ENCODE measurements at places on chromosomes 13 and 19. TPM values are rescaled to one million over a fixed set of nuclear protein-coding genes. Genes with fewer than 3 reads are reported as not detected.
A peak's percentile ranks its signal among the peaks of the same experiment; 100 is the strongest.

- no peak for DNase-seq
These were observed 216.3 kb upstream of the ZNF507 start for GRCh38 chr19:32129141-32129540.

The CPB2 gene
- not detected for polyA plus RNA-seq

GRCh38 chr13:39825886-39826285 lies 170.4 kb downstream of the COG6 start:
- DNase-seq: no peak

DNA sequence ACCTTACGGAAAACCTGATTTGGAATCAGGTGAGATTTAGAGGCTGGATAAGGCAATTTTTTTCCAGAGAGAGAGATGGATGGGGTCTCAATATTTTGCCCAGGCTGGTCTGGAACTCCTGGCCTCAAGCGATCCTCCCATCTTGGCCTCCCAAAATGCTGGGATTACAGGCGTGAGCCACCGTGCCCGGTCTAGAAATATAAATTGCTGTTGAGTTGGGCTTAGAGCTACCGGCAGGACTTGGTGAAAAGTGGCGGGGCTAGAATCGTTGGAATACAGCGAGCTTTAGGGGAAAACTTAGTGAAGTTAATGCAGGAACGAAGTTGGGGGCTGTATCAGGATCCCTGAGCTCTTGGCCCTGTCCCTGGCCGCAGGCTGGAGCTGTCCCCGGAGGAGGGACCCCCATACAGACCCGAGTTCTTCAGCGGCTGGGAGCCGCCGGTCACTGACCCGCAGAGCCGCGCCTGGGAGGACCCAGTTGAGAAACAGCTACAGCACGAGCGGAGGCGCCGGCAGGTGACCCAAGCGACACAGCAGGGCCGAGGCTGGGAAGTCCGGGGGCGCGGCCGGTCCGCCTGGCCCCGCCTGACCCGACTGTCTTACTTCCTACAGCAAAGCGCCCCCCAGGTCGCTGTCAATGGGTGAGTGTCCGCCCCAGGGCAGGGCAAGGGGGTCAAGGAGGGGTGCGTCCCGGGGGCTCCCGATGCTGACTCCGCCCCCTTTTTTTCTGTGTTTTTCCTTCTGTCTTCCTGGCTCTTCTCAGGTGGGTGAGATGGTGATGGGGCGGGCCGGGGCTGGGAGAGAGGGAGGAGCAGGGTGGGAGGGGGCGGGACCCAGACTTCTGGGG lies 7.6 kb downstream of the EPS8L1 start:
- DNase-seq: no peak

GRCh38 chr13:109496216-109496615 lies 290.2 kb downstream of the IRS2 start:
- no peak for DNase-seq

DNA sequence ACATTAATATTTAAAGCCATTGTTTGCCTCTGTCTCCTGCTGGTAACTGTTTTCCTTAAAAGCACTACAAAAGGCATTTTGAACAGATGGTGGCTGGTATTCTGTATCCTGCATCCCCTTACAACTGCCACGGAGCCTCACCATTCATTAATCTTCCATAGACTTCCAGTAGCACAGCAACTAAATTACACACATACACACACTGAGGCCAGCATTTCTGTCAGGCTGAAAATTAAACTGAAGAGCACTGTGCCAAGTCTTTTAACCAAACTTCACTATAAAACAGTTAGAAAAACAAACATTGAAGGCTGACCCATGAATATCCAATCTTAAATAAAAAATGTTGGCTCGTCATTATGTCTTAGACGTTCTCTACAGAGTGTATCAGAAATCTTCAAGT lies 697.8 kb downstream of the DACH1 start:
- no peak for DNase-seq

The ARGLU1 gene
- polyA plus RNA-seq: 67.6 TPM

DNA sequence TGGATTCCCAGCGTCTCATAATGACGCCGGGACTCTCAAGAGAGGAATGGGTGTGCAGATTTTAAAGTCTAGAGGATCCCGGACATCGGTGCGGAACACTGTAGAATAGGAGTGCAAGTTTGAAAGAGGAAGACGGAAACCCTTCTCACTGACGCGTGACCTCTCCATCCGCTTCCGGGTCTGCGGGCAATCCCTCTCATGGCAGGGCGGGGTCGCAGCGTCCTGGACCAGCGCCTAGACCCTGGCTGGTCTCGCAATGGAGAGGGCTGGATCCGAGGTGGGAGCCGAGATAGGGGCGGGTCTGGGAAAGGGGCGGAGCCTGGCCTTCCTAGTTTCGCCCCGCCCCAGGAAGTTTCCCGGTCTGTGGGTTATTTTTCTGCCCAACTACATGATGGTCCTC lies 4.6 kb upstream of the ZNF845 start:
- DNase-seq: peak; percentile 74

The WDR87 gene
- polyA plus RNA-seq: 22.0 TPM

- DNase-seq: no peak
These were observed at the start of gene TRAPPC6A for GRCh38 chr19:45177817-45178261. Gene TRAPPC6A, minus strand, starts transcription at chr19:45178237. Its CDS starts 19 bp downstream, at chr19:45178218.

DNA sequence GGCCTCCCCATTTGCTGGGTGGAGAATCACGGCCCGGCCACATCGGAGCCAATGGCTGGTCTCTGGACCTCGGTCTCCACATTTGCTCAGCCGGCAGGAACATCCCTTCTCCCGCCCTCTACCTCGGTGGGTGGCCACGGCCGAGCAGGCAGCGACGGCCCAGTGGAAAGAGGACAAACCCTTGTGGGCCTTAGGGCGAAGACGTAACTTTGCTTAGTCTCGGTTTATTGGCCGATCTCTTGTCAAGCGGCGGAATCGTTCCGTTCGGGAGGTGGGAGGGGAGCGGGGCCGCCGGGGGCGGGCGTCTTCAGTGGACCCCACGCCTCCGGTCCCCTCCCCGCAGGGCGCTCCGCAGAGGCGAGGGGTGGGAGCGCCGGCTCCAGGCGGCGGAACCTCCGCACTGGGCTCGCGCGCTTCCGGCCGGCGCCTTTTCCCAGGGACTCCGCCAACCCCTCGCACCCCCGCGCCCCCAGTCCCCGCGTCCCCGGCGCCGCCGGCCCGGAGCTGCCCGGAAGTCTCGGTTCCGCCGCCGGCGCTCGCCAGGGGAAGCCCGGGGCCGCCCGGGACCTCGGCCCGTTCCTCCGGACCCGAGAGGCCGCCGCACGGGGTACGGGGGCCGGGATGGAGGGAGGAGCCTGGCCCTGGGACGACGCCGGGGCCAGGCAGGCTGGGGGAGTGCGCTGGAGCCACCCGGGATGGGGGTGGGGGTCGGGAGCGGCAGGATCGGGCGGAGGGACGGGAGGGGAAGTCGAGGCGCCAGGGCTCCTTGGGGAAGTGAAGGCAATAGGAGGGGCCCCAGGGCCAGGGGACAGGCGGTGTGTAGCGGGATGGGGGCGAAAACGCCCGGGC lies at the start of gene ZNF580:
TSS of gene ZNF580 (plus strand) at position 426 of the 849 bp plus-strand sequence. CDS start 1,507 bp downstream, outside the sequence.
- DNase-seq: peak; percentile 61

The SIGLEC14 gene
- 1.5 TPM for polyA plus RNA-seq

GRCh38 chr19:55579766-55580621 lies 654 bp downstream of the ZNF579 start:
- DNase-seq: no peak

DNA sequence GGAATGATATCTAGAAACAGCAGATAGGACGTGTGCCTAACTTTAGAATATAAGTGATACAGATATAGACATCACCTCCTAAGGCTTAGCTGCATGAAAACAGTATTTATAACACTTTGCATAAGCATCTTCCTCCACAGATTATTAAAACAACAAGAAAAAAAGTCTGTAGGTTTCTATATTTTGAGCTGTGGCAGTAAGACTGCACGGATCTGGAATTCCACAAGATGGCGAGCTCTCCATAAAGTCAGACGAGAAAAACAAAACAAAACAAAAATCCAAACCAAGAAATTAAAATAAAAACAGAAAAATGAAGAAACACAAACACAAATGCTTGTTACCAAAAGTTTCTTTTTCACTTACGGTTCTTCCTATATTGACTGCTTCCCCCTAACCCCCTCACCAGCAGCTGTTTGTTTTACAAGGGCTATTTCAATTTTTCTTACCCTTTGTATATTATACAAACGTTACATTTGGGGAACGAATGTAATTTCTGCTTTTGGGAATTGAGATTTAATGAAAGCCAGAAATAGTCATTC lies 285.8 kb downstream of the MYO16 start:
- peak; percentile 42 for DNase-seq

GRCh38 chr19:9971166-9971897 lies 35.0 kb upstream of the OLFM2 start:
- no peak for DNase-seq

The COX6B1 gene
- polyA plus RNA-seq: 322 TPM

- DNase-seq: peak; percentile 38
These were observed 263.2 kb upstream of the SPRY2 start for GRCh38 chr13:80604098-80604497.

DNA sequence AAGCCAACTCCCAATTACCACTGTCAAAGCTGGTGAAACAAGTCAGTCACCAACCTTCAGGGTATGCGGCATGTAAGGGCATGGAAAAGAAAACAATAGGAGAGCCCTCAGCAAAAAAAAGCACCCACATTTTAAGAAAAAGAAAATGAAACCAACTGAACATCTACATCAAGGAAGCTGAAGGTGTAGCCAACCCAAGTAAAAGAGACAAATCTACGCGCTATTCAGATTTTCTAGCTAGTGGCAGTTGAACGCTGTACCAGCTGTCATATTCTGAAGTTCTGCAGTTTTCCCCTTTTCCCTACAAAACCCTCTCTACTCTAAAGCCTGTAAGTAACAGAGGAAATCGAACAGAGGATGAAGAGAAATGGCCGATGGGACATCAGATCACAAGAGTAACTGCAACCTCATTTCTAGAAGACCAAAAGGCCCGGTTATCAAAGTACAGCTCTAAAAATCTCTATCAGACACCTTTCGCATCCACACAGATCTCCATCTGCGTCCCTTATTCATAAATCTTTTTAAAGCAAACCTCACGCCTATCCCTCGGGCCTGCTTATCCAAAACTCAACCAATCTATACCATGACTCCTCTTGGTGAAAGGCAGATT lies 1.4 kb downstream of the MYCBP2 start:
- no peak for DNase-seq

The PODNL1 gene
- 5.8 TPM for polyA plus RNA-seq

The HNRNPA1L2 gene
- 5.6 TPM for polyA plus RNA-seq

GRCh38 chr13:46565808-46566750 lies 13.1 kb downstream of the LRCH1 start:
- no peak for DNase-seq

GRCh38 chr13:114066956-114067355 lies 65.5 kb downstream of the RASA3 start:
- DNase-seq: no peak

The ZNF230 gene
- 5.6 TPM for polyA plus RNA-seq

The UBE2L5 gene
- polyA plus RNA-seq: 108 TPM

The OR7D2 gene
- 1.7 TPM for polyA plus RNA-seq

- DNase-seq: no peak
These were observed 22.3 kb upstream of the LILRA2 start for GRCh38 chr19:54551293-54551692.

The KCNN1 gene
- polyA plus RNA-seq: 4.4 TPM

The RASAL3 gene
- 2.0 TPM for polyA plus RNA-seq

DNA sequence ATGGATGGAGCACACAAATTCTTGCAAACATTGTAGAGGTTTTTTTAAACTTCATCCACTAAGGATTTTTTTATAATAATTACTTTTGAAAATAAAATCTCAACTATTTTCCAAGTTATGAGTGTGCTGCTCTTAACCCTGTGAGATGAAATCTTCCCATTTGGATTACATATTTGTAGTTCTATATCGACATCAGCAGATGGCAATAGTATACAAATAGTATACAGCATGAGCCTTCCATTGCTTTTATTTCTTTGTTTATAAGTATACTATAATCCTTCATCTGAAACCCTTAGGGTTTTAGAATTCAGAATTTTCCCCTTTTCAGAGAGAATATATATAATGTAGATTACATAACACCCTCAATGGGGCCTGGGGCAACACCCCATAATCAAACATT lies 70.5 kb downstream of the GJA3 start:
- no peak for DNase-seq

GRCh38 chr13:51923983-51924539 lies 62.3 kb downstream of the CCDC70 start:
- no peak for DNase-seq

All from testis (tissue), 5 donors.